CD8-positive, alpha-beta memory T cell (primary cell): ENCODE measurements at places on chromosomes 13 and 19.
A peak's percentile ranks its signal among the peaks of the same experiment; 100 is the strongest.

- DNase-seq = no peak
Measured at GRCh38 chr19:53007606-53008005, 6.1 kb upstream of the ERVV-1 start.

GRCh38 chr13:79637133-79637763 is 156.3 kb downstream of the NDFIP2 start:
- no peak for DNase-seq

- DNase-seq = peak; percentile 13
Measured at GRCh38 chr19:38022791-38023670, 116.0 kb downstream of the SIPA1L3 start.

DNA sequence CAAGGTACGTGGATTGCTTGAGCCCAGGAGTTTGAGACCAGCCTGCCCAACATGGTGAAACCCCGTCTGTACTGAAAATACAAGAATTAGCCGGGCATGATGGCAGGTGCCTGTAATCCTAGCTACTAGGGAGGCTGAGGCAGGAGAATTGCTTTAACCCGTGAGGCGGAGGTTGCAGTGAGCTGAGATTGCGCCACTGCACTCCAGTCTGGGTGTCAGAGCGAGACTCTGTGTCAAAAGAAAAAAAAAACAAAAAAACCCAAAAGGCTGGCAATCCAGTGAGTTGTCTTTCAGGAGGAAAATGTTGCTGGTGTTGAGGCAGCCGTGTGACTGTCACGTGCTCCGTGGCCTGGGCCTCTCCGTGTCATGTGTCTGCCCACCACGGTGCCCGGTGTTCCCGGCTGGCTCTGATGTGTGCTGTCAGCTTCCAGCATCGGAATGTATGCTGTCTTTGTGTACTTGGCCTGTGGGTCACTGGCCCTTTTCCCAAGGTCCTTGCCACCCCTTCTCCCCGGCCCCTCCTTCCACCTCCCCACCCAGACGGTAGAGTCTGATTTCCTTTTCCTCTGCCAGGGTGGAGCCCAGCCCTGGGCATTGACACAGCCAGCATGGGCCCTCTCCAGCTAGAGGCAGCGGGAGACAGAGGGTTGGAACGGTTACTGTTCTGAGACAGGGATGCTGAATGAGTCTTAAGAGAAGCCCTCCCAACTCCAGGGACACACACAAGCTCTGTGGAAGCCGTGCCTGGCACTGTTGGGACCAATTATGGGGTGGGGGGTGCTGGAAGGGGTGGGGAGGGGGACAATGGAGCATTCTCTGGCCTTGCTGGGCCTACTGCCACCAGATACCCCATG is 7.2 kb upstream of the TUBB4A start:
- no peak for DNase-seq

GRCh38 chr13:61408571-61408970 is 7.1 kb downstream of the PCDH20 start:
- DNase-seq = no peak

- DNase-seq = no peak
Measured at GRCh38 chr13:37364956-37365355, 233.6 kb downstream of the POSTN start.

DNA sequence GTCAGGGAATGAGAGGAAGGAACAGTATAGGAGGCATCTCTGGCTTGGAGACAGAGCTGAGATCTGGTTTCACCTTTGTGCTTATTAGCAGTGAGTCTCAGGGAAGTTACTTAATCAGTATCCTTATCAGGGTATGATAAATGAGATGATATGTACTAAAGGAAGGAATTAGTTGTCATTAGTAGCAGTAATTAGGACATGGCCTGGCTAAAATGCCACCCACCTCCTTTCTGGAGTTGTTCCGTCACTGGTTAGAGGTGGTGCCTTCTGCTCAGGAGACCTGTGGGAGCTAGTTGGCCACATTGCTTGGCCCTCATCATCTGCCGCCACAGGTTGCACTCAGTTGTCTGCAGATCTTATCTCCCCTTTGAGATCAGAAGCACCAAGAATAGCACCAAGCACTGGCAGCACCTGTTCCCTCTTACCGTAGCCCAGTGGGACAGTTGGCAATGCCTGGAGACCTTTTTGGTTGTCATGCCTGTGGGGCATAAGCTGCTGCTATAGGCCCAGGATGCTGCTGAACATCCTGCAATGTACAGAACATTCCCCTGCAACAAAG is 4.7 kb downstream of the GPATCH1 start:
- no peak for DNase-seq

DNA sequence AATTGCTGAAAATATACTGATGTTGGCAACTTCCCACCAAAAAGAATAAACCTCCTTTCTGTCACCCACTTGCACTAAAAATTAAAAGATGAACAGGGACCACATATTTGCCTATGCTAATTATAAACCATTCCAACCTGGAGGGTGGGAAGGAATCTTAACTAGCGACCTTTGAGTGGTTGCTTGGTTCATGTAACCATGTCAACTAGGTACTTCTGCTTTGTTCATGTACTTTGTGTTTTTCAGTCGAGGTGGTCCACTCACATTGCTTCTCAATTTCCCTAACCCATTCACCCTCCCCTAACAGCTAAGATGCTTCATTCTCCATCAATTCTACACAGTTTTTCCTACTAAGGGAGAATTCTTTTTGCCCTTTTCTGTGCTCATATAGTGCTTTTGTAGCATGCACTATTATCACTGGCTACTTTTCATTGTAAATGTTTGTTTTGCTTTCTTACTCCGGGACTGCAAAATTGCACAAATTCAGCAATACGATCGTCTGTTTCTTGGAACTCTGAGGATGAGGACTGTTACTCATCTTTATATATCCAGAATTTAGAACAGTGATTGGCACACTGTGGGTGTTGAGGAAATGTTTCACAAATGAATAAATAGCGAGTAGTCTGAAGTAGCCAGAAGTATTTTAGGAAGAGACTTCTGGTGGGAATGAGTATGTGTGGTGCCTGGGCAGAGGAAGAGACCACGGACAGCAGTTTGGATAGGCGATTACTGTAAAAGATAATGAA is 187.5 kb downstream of the GPC6 start:
- no peak for DNase-seq

- no peak for DNase-seq
Measured at GRCh38 chr19:53882391-53883050, 524 bp downstream of the PRKCG start.

GRCh38 chr13:47426126-47426849 is 529.4 kb upstream of the HTR2A start:
- no peak for DNase-seq

DNA sequence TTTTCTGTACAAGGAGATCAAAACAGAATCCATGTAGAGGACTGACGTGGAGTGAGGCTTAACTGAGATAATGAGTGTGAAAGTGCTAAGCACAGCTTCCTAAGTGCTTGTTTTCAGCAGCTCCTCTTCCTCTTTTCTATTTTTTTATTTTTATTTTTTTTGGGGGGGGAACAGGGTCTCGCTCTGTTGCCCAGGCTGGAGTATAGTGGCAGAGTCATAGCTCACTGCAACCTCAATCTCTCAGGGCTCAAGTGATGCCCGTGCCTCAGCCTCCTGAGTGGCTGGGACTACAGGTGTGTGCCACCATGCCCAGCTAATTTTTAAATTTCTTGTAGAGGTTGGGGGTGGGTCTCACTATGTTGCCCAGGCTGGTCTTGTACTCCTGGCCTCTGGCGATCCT is 5.6 kb upstream of the FOSB start:
- no peak for DNase-seq

DNA sequence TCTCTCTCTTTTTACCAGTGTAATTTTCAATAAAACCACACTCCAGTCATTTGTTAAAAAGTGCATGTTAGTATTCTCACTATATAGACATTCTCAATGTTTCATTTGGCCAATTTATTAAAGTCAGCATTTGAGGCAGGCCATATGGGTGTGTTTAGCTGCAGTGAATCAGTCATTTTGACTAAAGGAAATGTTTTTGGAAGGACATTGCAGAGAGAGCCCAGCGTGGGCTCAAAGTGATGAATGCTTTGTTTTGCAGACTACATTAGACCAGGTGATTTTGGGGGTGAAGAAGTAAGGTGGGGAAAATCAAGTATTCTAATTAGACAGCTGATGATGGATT is 116.7 kb downstream of the POSTN start:
- no peak for DNase-seq

GRCh38 chr13:20016649-20017364 is 58.3 kb downstream of the ZMYM2 start:
- no peak for DNase-seq

GRCh38 chr13:37886879-37887278 is 17.3 kb upstream of the TRPC4 start:
- DNase-seq = no peak

DNA sequence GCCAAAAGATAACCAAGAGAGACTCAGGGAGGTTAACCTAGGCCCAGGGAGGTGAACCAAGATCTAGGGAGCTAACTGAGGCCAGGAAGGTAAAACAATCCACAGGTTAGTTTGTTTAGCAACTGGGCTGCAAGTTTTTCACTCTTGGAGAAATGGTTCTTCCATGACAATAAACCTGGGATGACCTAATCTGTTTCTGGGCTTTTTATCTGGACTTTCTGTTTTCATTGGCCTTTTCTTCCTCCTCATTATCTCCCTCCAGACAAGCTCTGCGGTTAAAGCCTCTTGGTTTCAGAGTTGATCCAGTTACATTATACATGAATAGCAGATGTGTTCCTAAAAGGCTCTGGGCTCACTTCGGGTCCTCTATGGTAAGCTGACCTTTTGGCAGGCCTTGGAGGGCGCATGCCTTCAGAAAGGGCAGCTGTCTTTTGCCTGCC is 44.2 kb downstream of the PCDH8 start:
- DNase-seq = no peak

- no peak for DNase-seq
Measured at GRCh38 chr13:52048516-52048915, 24.0 kb downstream of the UTP14C start.

DNA sequence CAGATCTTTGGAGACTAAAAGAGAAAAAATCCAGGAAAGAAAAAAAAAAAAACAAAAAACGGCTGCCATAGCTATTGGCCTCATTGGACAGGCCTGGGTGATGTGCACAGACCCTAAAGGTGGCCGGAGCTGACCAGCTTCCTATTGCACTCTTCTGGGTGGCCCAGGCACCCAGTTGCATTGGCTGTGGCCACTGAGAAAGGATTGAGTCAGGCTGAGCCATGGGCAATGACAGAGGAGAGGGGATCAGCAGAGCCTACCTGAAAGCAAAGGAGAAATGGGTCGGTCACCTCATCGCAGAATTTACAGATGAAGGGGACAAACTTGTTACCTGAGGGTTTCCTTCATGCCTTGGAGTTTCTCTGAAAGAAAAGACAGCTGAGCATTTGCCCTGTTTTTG is 17.3 kb downstream of the HMGB1 start:
- no peak for DNase-seq

DNA sequence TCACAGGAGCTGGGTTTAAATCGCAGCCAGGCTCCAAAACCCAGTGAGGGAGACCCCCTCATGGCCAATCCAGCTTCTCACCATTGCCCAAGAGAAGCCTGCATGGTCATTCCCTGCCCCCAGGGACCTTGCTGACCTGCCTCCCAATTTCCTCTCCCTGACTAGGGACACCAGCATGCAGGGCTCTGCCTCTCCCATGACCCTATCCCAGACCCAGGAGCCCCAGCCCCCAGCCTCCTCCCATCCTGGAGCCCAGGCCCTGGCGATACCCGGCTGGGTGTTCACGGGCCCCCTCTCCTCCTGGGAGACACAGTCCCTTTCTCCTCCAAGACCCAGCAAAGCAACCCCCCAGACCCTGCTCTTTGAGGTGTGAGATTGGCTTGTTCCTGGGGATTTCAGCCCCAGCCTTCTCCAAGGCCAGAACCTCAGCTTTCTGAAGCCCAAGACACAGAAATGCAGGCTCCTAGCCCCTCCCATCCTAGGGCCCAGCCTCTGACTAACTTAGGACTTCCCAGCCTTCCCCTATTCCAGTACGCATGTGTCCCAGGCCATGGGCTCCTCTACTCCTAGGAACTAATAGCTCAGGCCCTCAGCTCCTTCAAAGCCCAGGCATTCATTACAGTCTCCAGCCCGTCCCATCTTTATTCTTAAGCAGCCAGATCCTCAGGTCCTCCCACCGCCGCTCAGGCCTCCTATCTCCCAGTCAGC is 1.1 kb downstream of the GYS1 start:
- DNase-seq = no peak

DNA sequence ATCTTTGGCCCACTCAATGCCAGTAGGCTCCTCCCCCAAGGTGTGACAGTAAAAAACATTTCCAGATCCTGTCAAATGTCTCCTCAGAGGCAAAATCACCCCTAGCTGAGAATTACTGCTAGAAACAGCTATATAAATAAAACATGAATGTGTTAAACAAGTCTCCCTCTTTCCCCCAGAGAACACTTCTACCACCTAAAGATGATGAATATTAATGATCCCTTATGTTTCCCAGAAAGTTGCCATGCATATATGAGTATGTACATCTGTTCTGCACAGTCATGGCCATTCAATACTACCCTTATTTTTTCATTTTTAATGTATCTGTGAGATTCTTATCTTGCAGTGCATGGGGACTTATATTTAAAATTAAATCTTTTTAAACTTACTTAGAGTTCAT is 230.0 kb downstream of the SHISA2 start:
- no peak for DNase-seq

GRCh38 chr13:111175372-111175771 is 60.3 kb downstream of the ARHGEF7 start:
- DNase-seq = no peak

- DNase-seq = no peak
Measured at GRCh38 chr13:99857738-99858137, 113.8 kb downstream of the ZIC5 start.

- DNase-seq = no peak
Measured at GRCh38 chr19:28134311-28134710, 1078.6 kb downstream of the UQCRFS1 start.

GRCh38 chr13:84352946-84353345 is 470.7 kb upstream of the SLITRK1 start:
- no peak for DNase-seq
